ENCODE measurements at places on chromosomes 11 and 22.
A peak's percentile ranks its signal among the peaks of the same experiment; 100 is the strongest.

DNA sequence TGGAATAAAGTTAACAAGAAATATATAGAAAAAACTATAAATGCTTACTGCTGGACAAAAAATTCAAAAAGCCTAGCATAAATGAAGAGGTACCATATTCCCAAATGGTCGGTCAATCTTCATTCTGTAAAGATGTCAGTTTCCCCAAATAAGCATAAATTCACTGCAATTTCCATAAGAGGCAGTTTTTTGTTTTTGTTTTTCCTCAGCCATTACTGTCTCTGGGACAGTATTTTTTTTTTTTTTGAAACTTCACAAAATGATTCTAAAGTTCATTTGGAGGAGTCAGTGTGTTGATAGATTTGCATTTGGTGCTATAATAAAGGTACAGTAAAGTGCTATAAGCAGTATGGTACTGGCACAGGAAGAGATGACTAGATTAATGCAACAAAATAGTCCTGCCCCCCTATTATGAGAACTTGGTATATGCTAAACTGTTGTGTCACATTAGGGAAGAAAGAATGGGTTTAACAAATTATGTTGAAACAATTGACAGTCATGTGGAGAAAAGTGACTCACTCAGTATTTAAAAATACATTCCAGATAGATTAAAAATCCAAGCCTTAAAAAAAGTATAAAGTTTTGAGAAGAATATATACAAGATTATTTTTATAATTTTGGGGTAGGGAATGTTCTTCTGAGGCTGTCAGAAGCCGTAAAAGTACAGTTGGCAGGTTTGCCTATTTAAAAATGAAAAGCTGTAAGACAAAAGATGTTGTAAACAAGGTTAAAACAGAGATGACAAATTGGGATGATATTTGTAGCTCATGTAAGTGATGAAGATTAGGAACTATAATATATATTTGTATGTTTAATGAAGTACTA is 2.6 kb upstream of the FTH1 start:
- DNase-seq, result no peak

GRCh38 chr22:38826386-38826785 is 17.4 kb downstream of the NPTXR start:
- DNase-seq, result no peak

- DNase-seq, result no peak
Observed at GRCh38 chr22:30397656-30398635, 1.1 kb downstream of the SEC14L2 start.

DNA sequence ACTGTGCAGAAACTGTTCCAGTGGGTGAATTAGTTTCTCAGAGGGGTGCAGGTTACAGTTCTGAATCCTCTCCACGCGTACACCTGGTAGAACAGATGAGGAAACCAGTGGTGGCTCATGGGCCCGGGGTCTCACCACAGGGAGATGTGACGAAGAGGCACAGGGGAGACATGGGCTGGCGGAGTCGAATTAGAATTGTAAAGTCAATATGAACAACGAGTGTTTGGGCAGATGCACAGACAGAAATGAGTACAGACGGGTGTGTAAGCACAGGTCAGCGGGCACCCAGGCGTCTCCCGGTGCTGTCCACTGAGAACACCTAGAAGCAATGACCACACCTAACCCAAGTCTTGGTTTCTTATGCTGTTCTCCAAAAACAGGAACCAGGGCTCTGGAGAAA is 41.8 kb downstream of the GNB1L start:
- DNase-seq, result no peak

- no peak for DNase-seq
Observed at GRCh38 chr11:11141065-11141464, 212.0 kb downstream of the CSNK2A3 start.

- DNase-seq, result no peak
Observed at GRCh38 chr11:94862926-94863880, 95.0 kb downstream of the AMOTL1 start.

- no peak for DNase-seq
Observed at GRCh38 chr11:114285599-114285998, 10.6 kb upstream of the NNMT start.

GRCh38 chr11:84261707-84262106 is 975.5 kb upstream of the CCDC90B start:
- DNase-seq, result no peak

DNA sequence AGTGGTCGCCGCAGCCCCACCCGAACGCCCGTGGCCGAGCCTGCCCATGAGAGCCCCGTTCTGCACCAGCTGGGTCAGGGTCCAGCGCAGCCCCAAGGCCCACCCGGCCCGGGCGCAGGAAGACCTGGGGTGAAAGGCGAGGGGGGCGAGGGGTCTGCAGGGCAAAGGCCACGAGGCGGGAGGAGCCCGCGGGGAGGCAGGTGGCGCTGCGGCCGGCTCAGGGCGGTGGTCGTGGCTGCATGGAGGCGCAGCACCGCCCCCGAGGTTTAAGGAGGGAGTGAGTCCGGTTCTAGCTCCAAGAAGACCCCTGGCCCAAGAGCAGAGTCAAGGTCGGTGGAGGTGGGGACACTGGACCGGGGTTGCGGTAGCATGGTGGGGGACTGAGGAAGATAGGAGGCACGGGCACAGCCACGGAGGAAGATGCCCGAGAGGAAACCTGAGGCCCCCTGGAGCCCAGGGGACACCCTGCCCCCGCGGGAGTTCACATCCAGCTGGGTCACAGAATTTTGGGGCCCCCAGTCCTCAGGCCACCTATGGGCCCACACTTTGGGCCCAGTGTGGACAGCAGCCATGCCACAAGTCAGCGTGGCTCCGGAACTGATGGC is 514 bp upstream of the HDAC10 start:
- DNase-seq, result no peak

GRCh38 chr11:31422703-31423102 is 53.0 kb downstream of the DNAJC24 start:
- no peak for DNase-seq

GRCh38 chr11:102763440-102763839 is 17.0 kb downstream of the MMP10 start:
- DNase-seq, result no peak

GRCh38 chr11:120908461-120909181 is 115.3 kb upstream of the TBCEL start:
- DNase-seq, result no peak

DNA sequence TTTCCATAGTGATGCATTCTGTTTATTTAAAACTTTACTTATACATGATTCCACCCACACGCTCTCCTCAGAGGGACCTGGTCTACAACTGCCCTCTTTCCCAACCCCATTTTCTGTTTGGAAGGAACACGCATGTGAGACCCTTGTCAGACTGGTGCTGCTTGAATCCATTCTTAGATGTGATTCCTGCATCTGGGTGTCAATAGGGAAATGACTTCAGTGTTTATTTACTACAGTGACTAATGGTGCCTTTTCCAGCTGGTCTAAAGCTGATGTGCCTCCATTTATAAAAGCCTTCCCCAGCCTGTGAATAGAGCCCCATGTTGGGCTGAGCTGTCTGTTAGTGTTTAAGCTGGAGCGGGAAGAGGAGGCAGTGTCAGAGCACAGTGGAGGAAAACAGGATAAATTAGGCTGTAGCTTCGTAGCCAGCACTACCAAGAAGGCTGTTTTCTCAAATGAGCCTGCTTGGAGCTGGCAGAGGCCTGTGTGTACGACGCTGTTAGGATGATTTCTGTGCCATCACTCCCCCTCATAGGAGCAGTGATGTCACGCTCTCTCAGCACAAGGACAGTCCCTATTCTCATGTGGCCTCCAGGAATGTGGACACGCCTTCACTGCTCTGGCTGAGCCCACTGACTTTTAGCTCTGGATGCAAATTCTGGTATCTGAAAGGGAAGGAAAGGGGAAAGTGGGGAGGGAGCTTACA is 18.9 kb upstream of the C11orf96 start:
- no peak for DNase-seq

- DNase-seq, result peak; percentile 97
Observed at GRCh38 chr22:50507991-50508884, at the start of gene NCAPH2. NCAPH2 (plus strand) TSS chr22:50508224; CDS start chr22:50508338, 114 bp downstream.

GRCh38 chr11:61783717-61784505 is 8.5 kb downstream of the TMEM258 start:
- DNase-seq, result no peak

DNA sequence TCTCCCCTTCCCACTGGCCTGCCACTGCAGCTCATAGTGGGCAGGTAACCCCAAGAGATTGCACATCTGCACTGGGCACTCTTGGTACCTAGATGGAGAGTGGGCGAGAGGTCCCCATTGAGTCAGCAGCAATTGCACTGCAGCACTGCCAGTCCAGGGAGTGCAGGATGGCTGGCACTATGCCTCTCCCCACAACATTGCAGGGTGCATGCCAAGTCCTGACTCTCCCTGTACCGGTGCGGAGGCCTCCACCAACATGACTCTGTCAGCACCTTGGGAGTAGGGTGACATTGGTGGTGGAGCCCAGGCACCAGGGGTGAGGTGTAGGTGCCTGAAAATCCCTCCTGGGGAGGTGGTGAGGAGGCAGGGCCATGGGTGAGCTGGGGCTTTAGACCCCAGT is 82.2 kb downstream of the TRAF6 start:
- no peak for DNase-seq

All from naive B cell (primary cell).